ENCODE measurements at places on chromosomes 1 and 21.

DNA sequence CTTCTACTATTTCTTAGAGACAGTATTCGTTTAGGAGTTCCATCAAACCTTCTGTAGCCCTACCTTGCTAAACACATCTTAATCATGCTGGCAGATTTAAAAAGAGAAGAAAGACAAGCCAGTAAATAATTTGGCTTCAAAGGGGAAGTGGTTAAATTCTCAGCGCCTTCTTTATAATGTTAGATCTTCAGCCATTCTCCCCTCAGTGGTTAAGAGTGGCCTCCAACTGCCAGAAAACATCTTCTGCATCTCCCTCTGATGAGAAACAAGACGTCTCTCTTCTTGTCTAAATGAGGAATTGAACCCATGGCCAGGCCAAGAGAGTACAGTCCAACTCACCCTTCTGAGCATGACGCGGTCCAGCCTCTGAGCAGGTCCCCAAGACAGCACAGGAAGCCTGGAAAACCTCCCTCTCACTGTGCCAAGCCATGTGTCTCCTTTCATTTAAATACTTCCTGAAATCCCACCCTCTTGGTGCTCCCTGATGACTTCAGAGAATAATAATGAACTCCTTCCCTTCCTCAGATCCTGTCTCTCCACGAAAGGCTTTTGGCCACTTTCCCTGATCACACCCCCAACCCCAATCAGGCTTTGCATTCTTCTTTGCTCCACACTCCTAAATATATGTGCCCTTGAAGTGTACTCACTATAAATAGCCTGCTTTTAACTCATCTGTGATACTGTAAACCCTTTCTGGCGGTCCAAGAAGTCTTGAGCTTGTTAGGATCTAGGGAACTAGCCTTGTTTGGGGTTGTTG lies 16.4 kb upstream of the LRRC52 start:
- no peak for DNase-seq

- DNase-seq, result no peak
These were observed 308.4 kb downstream of the RGS7 start for GRCh38 chr1:241048622-241049021.

- DNase-seq, result no peak
These were observed 55.4 kb downstream of the RUNX3 start for GRCh38 chr1:24874611-24875234.

- DNase-seq, result no peak
These were observed 48.5 kb upstream of the ZNF644 start for GRCh38 chr1:91070298-91070697.

DNA sequence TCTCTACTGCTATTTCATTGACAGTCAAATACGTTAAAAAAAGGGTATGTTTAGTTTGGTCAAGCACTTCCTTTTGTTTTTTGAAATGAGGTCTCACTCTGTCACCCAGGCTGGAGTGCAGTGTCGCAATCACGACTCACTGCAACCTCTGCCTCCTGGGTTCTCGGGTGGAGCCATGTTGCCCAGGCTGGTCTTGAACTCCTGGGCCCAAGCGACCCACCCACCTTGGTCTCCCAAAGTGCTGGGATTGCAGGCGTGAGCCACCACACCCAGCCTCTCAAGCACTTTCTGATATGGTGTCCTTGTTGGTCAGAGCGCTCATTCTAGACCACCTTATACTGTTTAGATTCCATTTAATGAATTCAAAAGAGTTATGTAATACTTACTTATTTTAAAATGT lies 20.9 kb upstream of the RHBDL2 start:
- DNase-seq, result no peak

DNA sequence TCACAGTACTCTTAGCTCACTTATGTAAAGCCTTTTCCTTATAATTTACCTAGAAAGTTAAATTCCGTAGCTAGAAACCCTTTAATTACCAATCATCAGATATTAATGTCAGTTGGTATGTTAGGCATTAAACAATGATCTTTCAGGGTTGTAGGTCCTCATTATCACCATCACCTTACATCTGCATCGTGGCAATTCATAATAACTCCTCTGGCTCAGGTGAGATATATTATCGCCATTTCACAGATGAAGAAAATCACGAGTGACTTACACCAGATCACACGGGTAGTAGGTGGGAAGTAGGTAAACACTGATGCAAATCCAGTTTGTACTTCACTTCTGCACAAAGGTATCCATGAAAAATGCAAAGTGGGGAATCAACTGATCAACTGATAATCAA lies 639 bp downstream of the NUP133 start:
- DNase-seq, result no peak

DNA sequence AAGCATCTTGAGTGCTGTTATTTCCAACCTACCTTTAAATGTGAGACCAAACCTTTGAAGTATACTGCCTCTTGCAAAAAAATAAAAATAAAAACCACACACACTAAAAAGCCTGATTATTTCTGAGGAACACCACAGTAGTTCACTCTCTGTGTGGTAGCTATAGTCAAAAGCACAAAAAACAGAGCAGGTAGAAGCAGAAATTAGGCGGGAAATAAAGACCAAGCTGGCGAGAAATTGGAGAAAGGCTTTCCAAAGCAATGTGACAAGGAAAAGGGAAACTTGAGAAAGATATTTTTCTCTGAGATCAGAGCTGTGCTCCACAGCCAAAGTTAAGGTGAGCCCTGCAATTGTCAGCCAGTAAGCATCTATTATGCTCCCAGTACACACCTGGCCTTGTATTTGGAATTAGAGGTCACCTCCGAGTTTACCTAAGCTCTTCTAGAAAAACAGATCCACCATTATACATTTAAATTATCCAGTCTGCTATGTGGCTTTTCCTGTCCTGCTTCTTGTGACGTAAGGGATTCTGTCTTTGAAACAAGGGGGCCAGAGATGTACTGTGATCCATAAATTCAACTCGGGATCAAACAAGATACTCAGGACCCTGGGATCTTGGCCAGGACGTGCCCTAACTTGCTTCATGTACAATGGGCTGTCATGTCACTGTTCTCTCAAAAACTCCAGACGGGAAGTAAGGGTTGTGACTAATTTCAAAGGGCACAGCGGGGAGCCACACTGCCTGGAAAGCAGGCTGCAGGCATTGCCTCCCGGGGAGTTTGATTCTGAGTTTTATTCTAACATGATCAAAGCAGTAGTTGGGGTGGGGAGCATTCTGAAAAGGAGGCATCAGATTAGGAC lies 39.8 kb upstream of the RAB4A start:
- DNase-seq, result no peak

GRCh38 chr1:165717918-165718515 lies 19.7 kb upstream of the ALDH9A1 start:
- DNase-seq, result peak; percentile 9

GRCh38 chr1:14282707-14283106 lies 315.8 kb upstream of the KAZN start:
- DNase-seq, result no peak

- no peak for DNase-seq
These were observed 7.2 kb upstream of the FNBP1L start for GRCh38 chr1:93440706-93441105.

GRCh38 chr1:235937123-235937522 lies 70.4 kb upstream of the LYST start:
- DNase-seq, result no peak

DNA sequence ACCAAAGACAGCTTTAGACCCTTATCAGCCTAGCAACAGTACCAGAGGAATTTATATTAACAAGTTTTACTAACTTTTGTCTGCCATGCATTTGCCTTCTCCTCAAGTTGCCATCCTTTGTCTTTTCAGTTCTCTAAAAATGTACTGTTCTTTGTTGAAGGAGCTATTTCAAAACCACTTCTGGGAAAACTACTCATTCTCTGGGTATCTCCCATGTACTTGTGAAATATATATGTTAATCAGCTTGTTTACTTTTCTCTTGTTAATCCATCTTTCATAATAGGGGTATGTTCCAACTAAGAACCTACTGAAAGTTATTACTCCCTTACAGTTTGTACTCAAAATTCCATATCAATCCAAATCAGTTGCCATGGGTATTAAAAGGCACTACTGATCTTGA lies 16.3 kb downstream of the DPYD start:
- no peak for DNase-seq

GRCh38 chr1:183937611-183938010 lies 99.9 kb downstream of the COLGALT2 start:
- DNase-seq, result no peak

GRCh38 chr1:156684227-156684782 lies 7.1 kb upstream of the NES start:
- no peak for DNase-seq

DNA sequence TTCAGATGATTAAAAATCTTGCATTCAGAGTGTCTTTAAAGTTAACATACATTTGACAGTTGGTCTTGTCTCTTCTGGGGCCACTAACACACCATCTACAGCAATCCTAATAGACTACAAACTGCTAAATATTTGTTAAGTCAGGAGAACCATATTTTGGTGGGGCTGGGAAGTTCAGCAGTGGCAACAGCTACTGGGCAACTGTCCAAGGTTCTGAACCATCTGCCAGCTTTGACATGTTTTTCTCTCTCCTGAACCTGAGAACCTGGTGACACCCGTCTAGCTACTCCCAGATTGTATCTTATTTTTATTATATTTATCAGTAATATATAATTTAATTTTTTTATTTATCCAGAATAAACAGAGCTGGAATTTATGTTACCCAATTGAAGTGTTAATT lies 199.0 kb upstream of the DPYD start:
- no peak for DNase-seq

DNA sequence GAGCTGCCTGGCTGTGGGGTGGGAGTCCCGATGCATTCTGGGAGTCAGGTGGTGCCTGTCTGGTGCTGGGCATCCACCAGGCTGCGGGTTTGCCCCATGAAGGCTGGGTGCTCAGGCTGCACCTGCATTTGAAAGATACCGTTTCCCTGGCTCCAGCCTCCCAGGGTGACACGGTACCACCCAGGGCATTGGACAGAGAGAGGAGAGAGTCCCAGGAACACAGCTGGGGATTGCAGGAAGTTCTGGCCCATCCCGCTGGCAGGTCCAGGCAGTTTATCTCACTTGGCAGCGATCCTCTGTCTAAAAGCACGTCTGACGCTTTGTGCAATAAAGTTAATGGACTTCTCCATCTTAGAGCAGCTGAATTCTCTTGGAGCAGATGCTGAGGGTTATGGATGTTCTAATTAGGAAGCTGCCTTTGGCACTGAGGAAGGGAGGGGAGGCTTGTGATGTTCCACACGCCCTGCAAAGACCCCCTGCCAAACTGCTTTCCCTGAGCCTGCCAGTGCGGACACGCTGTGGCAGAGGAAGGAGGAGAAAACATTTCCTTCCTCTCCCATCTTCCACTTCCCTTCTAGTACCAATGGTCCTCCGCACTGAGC lies 246.9 kb downstream of the GRIK3 start:
- no peak for DNase-seq

GRCh38 chr1:66332548-66332901 lies 201.4 kb upstream of the SGIP1 start:
- DNase-seq, result no peak

GRCh38 chr1:46705408-46705807 lies 13.5 kb downstream of the EFCAB14 start:
- DNase-seq, result no peak

DNA sequence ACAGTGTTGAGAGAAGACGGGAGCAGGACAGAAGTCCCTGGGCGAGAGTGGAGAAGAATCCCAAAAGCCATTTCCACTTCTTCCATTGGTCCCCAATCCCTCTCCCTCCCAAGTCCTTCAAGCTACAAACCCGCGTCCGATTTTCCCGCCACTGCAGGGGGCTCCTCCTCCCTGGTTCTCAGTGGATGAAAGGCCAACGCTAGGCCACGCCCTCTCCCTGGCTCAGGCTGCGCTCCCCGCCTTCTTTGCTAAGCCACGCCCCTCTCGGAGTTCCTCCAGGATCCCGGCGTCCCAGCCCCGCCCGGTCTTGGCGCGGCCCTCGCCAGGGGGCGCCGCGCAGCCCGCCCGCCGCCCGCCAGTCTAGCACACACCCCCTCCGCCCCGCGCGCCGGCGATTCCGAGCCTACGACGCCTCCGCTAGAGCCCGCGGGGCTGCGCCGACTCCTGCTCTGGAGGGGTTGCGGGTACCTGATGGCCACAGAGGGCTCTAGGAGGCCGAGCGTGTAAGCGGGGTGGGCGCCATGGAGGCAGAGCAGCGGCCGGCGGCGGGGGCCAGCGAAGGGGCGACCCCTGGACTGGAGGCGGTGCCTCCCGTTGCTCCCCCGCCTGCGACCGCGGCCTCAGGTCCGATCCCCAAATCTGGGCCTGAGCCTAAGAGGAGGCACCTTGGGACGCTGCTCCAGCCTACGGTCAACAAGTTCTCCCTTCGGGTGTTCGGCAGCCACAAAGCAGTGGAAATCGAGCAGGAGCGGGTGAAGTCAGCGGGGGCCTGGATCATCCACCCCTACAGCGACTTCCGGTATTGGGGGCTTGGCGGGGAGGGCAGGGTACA lies at the start of gene HCN3:
HCN3 (plus strand) TSS at position 394 of the 832 bp plus-strand sequence; CDS start at position 522, 128 bp downstream.
- peak; percentile 96 for DNase-seq

GRCh38 chr1:228029281-228029680 lies 22.5 kb downstream of the WNT3A start:
- DNase-seq, result no peak

DNA sequence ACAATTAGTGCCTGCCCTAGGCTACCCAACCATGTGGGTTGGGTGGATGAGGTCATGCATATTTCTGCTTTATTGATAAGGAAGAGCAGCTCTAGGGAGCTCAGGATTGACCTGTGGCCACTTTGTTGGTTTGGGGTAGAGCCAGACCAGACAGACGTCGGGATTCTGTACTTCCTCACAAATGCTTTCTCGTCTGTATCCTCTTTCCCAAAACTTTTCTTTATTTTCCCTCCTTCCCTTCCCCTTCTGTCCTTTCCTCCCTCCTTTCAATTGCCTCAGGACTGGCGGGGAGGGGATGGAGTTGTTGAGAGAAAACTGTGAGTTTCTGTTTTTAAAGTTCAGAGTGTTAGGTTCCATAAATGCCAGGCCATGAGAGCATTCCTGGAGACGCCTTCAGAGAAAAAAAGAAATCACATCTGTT lies 68.0 kb downstream of the UCK2 start:
- DNase-seq, result no peak

GRCh38 chr1:160007577-160008200 lies 24.1 kb downstream of the PIGM start:
- DNase-seq, result no peak

DNA sequence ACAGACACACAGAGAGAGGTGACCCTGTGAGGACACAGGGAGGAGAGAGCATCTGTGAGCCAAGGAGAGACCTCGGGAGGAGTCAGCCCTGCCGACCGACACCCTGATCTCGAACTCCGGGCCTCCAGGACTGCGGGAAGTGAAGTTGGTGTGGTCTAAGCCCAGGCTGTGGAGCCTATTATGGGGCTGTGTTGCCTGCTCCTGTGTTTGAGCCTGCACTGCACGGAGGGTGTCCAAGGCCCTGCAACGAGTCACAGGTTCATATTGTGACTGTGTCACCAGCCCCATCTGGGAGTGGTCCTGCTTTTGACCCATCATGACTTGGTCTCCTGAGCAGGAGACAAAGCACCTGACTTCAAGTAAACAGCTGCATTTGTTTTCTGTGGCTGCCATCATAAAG lies 186.0 kb upstream of the AJAP1 start:
- DNase-seq, result no peak

Data from stimulated activated CD4-positive, alpha-beta T cell treated with anti-CD3 and anti-CD28 coated beads, Interleukin-2, amount 100 ng/mL, for 48 hours (primary cell).